BJ (cell line): ENCODE measurements at places on chromosomes 12 and 14. TPM values are rescaled to one million over a fixed set of nuclear protein-coding genes. Genes with fewer than 3 reads are reported as not detected.

The FAM222A gene
- 0.12 and 0.36 TPM in 2 replicates for polyA plus RNA-seq

The KRT84 gene
- polyA plus RNA-seq: not detected in 2 replicates

The DGKA gene
- 53.0 and 56.2 TPM in 2 replicates for polyA plus RNA-seq

The RAB35 gene
- 41.0 and 50.3 TPM in 2 replicates for polyA plus RNA-seq

The ART4 gene
- polyA plus RNA-seq: 0.12 TPM in 1 of 2 replicates, not detected in the other

The MANSC4 gene
- not detected in 2 replicates for polyA plus RNA-seq

The KCNK10 gene
- not detected in 2 replicates for polyA plus RNA-seq

The C12orf50 gene
- not detected in 2 replicates for polyA plus RNA-seq

The OAS2 gene
- 1.2 and 1.9 TPM in 2 replicates for polyA plus RNA-seq

The PPFIA2 gene
- not detected in 2 replicates for polyA plus RNA-seq

The KCNC2 gene
- polyA plus RNA-seq: not detected in 2 replicates

The STAT2 gene
- polyA plus RNA-seq: 154 TPM in 2 replicates

The TMX1 gene
- 10.4 and 17.9 TPM in 2 replicates for polyA plus RNA-seq

The RNF212B gene
- not detected in 2 replicates for polyA plus RNA-seq

The MUCL1 gene
- polyA plus RNA-seq: not detected in 2 replicates

The TRIM9 gene
- 0.02 TPM in 2 replicates for polyA plus RNA-seq

The NTS gene
- not detected in 2 replicates for polyA plus RNA-seq

The KRT78 gene
- polyA plus RNA-seq: not detected in 2 replicates
